Caco-2 (cell line): ENCODE measurements at places on chromosomes 7 and 10.
A peak's percentile ranks its signal among the peaks of the same experiment; 100 is the strongest.

DNA sequence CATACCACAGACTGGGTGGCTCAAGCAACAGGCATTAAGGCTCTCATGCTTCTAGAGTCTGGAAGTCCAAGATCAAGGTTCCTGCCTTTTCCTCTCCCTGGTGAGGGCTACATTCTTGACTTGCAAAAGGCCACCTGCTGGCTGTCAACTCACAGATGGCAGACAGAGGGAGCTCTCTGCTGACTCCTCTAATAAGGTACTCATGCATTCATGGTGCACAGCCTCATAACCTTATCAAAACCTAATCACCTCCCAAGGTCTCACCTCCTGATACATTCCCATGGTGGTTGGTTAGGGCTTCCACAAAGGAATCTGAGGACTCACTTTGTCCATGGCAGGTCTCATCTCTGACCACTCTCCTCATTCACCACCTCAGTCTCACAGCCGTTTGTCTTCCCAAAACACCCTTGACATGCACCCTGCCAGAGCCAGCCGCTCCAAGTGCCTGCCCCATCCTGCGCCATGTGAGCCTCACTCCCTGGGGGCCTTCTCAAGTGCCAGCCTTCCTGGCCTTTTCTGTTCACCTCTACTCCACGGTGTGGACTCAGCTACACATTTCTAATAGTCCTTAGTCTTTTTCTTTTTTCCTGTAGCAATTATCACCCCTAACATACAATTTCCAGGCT lies 400.3 kb upstream of the ADARB2 start:
- DNase-seq: peak; percentile 40

DNA sequence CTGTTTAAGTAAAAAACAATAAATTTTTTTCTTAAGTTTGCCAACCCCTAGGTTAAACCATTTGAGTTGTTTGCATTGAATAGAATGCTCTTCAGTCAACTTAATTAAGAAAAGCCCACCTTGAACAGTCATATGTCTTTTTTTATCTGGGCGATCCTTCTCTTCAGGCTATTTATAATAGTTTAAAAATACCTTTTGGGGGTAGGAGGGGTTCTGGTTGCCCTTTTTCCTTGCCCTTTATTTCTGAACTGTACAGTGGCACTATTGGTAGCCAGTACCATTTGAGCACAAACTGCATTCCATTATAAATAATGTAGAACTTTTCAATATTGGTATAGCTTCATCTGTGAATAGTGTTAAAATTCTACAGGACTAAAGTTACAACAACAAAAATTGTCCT lies 13.1 kb downstream of the CALU start:
- DNase-seq: no peak

DNA sequence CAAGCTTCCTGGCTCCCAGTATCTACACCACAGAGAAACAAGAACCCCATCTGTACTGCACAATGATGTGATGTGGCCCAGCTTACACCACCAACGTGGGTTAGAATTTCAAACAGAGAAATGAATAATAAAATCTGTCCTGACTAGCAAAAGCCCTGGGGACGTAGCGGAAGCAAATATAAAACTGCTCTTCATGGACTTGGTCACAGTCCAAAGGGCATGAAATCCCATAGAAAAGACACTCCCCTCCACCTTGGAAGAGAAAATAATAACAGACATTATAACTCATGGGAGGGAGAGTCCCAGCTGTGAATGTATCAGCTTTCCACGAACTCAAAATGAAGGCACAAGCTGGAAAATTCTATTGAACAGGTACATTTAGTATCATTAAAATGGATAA lies 205.3 kb upstream of the GALNT17 start:
- DNase-seq: no peak

DNA sequence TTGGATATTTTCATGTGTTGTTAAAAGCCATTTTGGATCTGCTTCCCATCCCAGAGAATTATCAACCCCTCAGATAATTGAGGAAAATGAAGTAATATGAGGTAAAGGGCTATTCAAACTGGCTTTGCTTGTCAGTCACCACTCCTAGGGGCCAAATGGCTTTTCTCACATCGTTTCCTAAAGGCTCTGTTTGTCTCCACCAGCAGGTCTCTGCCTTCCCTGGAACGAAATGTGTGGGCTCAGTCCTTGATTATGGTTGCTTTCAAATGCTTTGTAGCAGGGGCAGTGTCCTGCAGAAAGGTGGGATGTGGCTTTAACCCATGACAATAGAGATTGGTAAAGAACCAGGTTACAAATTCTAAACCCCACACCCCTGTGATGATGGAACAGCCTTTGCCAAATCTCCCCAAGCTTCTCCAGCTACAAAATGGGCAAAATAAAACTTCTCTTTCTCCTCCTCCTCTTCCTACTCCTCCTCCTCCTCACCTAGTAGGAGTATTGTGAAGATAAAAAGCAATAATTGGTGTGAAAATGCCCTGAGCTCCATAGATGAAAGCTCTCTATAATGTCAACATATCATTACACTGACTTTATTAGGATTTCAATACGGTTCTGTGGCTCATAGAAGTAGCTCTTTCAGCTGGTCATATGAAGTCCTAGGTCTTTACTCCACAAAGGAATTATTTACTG lies 127.6 kb downstream of the CHN2 start:
- DNase-seq: no peak

DNA sequence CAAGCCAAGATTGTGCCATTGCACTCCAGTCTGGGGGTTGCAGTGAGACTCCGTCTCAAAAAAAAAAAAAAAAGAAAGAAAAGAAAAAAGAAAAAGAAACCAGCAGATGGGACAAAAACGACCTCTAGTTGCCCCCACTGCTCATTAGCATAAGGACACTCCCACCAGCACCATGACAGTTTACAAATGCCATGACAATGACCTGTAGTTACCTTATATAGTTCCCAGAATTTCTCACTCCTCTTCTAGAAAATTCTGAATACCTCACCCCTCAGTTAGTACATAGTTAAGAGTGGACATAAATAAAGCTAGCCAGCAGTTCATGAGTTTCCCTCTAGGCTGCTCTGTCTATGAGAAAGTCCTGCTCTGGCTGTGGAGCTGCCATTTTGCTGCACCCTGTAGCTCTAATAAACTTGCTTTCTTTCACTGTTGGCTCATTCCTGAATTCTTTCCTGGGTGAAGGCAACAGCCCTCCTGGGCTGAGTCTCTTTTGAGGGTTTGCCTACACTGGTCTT lies 276.8 kb upstream of the AKR1E2 start:
- DNase-seq: no peak

- DNase-seq: no peak
Measured at GRCh38 chr7:151481650-151482505, 37.8 kb downstream of the RHEB start.

GRCh38 chr10:24446739-24447138 lies 237.8 kb downstream of the KIAA1217 start:
- DNase-seq: no peak

GRCh38 chr10:129808092-129808983 lies 155.7 kb downstream of the EBF3 start:
- DNase-seq: no peak

DNA sequence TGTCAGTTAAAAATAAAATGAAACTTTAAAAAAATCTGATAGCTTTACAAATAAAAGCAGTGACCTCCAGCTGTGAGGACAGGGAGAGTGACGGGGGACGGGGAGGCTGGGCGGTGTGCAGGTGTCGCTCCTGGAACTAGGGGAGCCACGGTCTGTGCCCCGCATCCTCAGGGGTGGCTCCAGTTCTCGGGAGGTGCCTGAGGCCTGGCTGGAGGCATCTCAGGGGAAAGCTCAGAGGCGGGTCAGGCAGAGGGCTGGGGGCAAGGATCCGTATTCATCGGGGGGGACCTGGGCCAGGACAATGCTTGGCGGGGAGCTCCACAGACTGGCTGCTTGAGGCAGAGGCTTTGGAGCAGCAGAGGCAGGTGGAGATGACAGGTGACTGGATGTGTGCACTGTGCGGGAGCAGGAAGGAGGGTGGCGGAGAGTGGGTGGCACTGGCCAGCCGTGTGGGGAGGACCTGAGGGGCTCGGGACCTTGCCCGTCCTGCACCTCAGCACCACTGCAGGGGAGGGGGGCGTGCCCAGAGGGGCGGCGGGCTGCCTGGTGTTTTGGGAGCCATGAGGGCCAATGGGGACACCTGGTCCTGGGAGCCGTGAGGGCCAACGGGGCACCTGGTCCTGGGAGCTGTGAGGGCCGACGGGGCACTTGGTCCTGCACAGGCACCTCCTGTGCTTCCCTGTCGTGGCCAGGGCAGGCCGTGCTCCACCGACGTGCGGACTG lies 13.2 kb downstream of the PWWP2B start:
- DNase-seq: no peak

DNA sequence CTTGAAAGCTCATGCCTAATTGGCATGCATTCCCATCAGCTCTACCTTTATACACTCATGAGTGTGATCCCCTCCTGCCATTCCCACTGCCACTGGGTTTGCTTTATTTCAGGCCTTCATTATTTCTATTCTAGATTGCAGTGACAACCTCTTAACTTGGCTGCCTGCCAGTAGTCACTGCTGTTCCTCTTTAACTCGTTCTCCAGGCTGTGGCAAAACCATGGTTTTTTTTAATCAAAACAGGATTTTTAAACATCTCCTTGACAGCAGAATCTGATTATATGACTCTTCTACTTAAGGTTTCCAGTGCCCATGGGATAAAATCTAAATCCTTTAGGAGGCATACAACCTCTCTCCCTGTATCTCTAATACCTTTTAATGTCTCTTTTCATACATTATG lies 223.7 kb upstream of the PCDH15 start:
- no peak for DNase-seq

GRCh38 chr7:51340029-51340838 lies 23.6 kb upstream of the COBL start:
- peak; percentile 91 for DNase-seq

DNA sequence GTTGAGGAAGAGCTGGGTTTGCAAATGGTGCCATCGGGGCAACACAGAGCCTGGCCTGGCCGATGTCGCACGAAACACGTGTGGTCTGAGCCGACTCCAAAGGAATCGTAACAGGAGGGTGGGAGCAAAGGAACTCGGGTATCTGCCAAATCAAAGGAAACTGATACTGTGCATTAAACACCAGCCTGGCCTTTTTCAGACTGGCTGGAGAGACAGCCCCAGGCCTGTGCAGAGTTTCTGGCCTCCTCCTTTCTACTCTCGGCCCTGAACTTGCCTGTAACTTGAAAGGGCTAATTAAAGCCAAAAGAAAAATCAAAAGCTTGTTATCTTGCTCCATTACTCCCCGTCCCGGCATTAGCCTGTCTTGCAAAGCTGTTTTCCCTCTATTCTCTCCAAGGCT lies 71.4 kb downstream of the PLXNA4 start:
- DNase-seq: no peak

DNA sequence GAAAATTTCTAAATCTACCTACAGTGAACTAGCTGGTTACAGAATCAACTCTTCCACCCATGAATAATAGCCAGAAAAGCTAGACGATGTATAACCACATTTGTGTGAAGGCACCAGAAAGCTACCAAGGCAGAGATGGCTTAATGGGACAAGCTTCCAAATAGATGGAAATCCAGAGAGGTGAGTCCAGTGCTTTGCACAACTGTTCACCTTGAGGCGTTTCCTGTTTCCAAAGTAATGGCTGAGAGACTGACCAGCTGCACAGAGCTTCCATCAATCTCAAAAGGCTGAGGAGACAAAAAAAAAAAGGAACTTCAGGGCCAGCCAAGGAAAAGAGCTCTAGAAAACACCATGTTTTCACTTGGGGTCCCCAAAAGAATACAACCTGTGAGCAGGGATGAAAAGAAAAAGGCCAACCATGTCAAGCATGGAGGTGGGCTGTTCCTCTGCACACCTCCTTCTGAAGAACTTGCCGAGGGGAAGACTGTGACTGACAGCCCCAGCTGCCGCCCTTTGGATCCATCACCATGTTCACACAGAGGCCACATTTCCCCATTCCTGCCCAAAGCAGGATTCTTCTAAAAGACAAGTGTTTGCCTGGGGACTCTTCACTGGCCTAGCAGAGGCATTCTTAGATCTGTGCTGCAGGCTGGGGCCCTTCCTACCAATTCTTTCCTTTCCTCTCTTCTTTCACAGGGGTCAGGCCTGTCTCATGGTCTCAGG lies 72.9 kb downstream of the ARHGAP21 start:
- DNase-seq: peak; percentile 53

DNA sequence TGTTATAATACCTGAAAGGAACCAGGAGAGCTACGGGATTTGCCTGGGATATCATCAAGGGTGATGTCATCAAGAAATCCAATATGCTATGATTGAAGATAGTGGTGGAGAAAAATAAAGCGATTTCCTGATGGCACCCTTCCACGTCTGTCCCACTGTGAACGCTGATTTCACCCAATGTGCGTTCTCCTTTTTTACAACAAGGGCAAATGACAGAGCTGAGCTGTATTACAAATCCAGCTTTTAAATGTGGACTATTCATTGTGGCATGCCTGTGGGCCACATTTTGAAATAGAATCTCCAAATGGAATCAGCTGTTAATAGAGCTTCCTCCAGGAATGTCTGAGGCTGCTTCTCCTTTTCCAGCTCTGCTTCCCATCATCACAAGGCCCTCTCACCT lies 23.3 kb downstream of the SLC13A4 start:
- DNase-seq: no peak

DNA sequence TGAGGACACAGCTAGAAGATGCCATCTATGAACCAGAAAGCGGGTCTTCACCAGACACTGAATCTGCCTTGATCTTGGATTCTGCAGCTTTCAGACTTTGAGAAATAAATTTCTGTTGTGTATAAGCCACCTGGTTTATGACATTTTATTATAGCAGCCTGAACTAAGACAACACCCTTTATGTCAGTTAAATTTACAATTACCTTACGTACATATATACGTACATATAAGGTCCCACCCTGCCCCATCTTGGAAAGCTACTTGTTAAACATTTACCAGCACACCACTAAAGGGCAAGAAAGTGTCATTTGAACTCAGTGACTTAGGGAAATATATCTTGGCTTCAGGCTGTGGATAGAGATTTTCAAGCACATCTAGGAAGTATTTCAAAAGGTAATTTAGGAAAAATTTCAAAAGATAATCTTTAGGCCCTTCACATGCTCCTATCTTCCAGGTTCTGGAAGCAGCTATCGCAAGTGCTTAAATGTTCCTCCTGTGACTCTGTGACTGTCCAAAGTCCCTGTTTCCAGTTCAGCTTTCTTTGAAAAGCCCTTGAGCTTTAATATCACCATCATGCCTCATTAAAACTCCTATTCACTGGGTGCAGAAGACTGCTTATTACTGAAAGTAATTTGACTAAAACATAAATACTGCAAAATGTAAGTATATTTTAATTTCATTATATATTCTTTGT lies 9.6 kb upstream of the SRI start:
- no peak for DNase-seq

GRCh38 chr7:36396150-36396549 lies 6.5 kb downstream of the ANLN start:
- DNase-seq: no peak

DNA sequence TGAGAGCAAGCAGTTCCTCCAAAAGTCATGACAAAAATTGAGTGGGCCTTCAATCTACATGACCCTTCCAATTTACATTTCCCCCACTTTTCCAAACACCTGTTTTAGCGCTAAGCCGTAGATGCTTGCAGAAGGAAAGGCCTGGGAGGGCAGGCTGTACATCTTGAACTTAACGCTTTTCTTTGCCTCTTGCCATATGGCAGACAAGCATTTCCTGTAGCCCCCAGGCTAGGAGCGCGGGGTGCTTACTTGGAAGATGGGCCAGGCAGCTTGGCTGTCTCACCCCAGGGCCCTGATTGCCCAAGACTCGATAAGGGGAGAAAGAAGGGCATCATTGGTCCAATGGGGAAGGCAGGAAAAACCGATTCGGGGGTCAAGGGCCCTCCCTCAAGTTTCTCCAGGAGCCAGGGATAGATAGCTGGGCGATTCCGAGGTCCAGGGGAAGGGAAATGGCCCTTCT lies 1.8 kb downstream of the HOXA10 start:
- DNase-seq: no peak

GRCh38 chr10:10891124-10892082 lies 126.3 kb upstream of the CELF2 start:
- DNase-seq: no peak

- no peak for DNase-seq
Measured at GRCh38 chr7:16204953-16205352, 216.4 kb downstream of the CRPPA start.
